Stimulated activated CD4-positive, alpha-beta T cell treated with anti-CD3 and anti-CD28 coated beads, Interleukin-4, amount 100 ng/mL, for 4 hours (primary cell): ENCODE measurements at places on chromosomes 4 and X.

DNA sequence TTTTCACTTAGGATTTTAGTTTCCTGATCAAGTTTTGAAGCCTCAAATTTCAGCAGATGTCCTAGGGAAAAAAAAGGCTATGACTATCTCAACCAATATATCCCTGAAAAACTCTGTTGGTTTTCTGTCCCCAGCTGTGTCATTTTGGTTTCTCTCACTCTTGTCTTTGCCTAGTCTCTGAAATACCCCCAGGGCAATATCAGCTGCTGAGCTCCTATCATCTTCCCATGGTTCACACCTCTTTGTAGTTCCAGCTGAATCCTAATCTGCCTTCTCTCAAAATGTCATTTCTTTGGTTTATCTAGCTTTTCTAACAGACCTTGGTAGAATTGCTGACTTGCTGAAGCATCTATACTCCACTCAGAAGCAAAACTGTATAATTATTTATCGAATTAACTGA lies 2370.5 kb downstream of the ARAP2 start:
- DNase-seq: no peak

GRCh38 chrX:137101273-137101990 lies 67.6 kb upstream of the GPR101 start:
- DNase-seq: no peak

DNA sequence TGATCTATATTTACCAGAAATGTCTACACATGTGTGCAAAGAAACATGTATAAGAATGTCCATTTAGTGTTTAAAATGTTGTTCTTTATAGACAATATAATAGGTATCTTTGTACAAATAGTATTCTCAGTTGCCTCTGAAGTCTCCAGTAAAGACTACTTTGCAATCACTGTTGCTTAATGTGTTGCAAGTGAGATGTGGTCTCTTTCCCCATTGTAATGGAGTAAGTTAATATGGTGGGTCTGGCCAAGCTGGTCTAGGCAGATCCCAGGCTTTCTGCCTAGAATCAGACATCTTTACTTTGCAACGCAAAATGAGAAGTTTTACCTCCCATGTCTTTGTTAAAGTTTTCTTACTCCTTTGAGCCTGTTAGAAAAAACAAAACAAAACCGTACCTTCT lies 144.8 kb downstream of the GABRA3 start:
- DNase-seq: no peak

GRCh38 chr4:128601991-128602695 lies 207.4 kb upstream of the JADE1 start:
- no peak for DNase-seq
